ENCODE measurements at places on chromosomes 7 and 10. TPM values are rescaled to one million over a fixed set of nuclear protein-coding genes. Genes with fewer than 3 reads are reported as not detected.

Gene PLEKHS1
- polyA plus RNA-seq = 0.15 TPM

Gene CDC14C
- 0.04 TPM for polyA plus RNA-seq

Gene CASP7
- polyA plus RNA-seq = 26.9 TPM

DNA sequence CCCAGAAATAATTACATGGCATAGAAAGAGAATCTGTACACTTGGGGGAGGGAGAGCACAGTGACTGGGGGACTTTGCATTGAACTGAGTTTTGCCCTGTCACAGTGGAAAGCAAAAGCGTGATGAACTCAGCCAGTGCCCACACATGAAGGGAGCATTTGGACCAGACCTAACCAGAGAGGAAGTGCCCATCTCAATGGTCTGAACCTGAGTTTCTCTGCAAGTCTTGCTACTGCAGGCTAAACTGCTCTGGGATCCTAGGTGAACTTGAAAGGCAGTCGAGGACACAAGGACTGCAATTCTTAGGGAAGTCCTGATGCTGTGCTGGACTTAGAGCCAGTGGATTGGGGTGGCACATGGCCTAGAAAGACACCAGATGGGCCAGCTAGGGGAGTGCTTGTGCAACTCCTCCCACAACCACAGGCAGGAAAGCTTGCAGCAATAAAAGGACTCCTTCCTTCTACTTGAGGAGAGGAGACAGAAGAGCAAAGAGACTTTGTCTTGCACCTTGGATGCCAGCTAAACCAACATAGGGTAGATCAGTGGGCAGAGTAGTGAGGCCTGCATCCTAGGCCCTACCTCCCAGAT, 259.0 kb downstream of the GRM8 start:
- no peak for DNase-seq

DNA sequence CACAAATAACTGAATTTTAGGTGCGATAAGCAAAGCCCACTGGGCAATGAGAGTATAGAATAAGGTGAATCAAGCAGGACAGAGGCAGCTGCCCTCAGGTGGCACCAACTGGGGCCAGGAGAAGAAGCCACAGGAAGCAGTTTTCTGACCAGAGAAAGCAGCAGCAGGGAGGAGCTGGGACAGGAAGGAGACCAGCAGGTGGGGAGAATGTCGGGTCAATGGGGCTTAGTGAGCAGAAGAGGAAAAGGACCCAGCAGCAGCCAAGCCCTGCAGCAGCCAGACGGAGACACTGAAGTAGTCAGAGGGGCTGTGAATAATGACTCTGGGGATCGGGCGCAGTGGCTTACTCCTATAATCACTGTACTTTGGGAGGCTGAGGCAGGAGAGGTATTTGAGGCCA, 209.6 kb upstream of the SH2B2 start:
- no peak for DNase-seq
